GM12892 (cell line): ENCODE measurements at places on chromosomes 16 and 17.

GRCh38 chr16:57957673-57958392 is 13.1 kb downstream of the CNGB1 start:
- no peak for DNase-seq

GRCh38 chr17:77618173-77618572 is 340.3 kb upstream of the TNRC6C start:
- no peak for DNase-seq

DNA sequence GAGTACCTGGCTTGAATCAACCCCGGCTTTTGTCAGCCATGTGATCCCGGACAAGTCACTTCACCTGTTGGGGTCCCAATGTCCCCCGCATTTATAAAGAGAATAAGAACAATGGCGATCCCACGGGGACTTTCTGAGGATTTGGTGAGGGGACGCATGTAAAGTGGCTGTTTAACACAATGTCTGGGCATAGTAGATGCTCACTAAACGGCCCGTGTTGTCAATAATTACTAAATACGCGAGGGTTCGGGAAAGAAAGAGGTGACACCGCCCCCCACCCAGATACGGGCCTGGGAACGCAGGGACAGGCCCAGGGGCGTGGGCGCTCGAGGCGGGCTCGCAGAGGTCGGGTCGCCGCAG is 1.8 kb downstream of the SYNGR3 start:
- no peak for DNase-seq

- no peak for DNase-seq
Measured at GRCh38 chr16:80317116-80317515, 223.7 kb upstream of the DYNLRB2 start.

GRCh38 chr17:66652840-66653507 is 181.9 kb upstream of the CACNG5 start:
- no peak for DNase-seq

GRCh38 chr16:79204486-79204885 is 396.1 kb downstream of the MAF start:
- DNase-seq: no peak

GRCh38 chr17:12622726-12623125 is 43.0 kb upstream of the MYOCD start:
- no peak for DNase-seq

GRCh38 chr17:79911430-79912399 is 72.5 kb upstream of the CBX4 start:
- no peak for DNase-seq

- no peak for DNase-seq
Measured at GRCh38 chr17:4584917-4585637, 748 bp downstream of the SMTNL2 start.

DNA sequence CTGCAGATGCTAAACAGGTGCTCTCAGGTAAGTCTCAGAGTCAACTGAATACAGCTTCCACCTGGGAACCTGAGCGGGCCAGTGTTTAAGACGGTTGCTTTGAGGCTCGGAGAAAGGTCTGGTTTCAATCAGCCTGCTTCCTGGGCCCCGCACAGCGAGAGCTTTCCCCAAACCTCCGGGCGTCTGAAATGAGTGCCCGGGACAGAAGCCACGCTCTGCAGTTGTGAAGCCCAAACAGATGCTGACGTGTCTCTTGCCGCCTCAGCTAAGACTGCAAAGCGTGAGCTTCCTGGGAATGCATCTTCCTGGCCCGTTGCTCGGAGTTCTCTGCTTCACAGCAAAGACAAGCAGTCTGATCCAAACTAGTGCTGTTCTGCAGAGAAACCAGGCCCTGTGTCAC is 36.7 kb downstream of the PLXDC1 start:
- no peak for DNase-seq

DNA sequence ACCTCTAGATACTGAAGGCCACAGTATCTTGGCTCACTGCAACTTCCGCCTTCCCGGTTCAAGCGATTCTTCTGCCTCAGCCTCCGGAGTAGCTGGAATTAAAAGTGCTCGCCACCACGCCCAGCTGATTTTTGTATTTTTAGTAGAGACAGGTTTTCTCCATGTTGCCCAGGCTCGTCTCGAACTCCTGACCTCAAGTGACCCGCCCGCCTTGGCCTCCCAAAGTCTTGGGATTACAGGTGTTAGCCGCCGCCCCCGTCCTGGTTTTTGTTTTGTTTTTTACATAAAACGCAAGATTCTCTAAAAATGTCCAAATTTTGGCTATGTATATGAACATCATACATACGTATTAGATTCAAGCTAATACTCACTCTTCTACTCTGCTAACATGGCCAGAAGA is 2.0 kb upstream of the GGNBP2 start:
- no peak for DNase-seq

DNA sequence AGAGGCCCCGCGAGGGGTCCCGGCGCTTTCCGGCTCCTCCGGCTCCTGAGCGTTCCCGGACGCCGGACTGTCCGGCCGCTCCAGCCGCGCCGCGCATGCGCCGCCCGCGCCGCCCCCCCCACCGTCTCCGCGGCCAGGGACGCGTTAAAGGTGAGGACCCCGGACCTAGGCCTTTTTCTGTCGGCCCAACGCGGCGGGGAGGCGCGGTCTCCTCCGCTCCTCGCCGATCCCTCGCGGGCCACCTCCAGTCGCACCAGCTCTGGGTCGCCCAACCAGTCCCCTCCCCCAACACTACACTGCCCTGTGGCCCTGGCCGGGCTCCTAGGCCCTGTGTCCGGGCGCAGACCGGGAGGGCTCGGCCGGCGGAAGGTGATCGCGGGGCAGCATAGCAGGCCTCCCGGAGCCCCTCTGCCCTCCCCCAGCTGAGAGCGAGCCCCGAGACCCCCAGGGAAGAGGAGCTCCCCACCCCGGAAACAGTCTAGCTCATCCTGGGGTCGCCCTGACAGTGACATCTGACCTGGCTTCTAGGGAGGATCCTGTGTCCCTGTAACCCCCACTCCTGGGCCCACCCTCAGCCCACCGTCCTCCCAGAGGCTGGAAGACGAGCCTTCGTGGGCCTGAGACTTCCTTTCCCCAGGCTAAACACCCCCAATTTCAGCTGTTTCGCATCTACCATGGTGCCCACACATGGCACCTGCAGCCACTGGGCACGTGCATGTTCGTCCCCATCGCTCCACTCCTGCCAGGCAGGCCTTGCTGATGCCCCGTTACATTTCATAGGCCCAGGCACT is 14.7 kb upstream of the BCAR1 start:
- DNase-seq: peak; percentile 98

- DNase-seq: no peak
Measured at GRCh38 chr17:50045154-50045553, 10.8 kb upstream of the ITGA3 start.

DNA sequence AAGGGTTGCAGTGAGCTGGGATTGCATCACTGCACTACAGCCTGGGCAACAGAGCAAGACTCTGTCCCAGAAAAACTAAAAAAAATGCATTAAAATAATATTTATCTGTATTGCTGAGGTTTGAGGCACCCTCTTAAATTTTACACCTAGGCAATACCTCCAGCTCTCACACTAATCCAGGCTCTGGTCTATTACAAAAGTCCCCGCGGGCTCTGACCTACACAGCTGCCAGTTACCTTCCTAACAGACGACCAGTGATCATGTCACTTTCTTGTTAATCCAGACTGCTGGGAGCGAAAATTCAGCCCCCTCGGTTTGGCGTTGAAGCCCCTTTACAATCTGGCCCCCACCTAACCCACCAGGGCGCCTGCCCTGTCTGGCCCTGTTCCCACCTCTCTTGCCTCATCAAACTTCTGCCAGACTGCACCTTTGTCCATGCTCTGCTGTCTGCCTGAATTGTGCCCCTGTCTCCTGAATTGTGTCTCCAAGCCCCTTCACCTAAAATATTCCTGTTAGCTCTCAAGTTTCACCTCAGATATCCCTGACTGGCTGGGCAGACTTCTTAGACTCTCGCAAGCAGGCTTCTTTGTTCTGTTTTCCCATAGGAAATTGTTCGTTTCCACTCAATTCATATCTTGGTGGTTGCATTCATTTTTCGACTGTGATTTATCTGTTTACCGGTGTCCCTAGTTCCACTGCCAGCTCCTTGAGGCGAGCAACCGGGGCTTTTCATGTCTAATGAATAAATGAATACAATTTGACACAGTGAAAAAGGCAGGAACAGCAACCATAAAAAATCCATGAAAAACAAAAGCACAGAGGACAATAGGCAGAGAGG is 65.9 kb downstream of the PITPNC1 start:
- no peak for DNase-seq

GRCh38 chr16:65406933-65407332 is 285.1 kb upstream of the CDH11 start:
- DNase-seq: no peak

DNA sequence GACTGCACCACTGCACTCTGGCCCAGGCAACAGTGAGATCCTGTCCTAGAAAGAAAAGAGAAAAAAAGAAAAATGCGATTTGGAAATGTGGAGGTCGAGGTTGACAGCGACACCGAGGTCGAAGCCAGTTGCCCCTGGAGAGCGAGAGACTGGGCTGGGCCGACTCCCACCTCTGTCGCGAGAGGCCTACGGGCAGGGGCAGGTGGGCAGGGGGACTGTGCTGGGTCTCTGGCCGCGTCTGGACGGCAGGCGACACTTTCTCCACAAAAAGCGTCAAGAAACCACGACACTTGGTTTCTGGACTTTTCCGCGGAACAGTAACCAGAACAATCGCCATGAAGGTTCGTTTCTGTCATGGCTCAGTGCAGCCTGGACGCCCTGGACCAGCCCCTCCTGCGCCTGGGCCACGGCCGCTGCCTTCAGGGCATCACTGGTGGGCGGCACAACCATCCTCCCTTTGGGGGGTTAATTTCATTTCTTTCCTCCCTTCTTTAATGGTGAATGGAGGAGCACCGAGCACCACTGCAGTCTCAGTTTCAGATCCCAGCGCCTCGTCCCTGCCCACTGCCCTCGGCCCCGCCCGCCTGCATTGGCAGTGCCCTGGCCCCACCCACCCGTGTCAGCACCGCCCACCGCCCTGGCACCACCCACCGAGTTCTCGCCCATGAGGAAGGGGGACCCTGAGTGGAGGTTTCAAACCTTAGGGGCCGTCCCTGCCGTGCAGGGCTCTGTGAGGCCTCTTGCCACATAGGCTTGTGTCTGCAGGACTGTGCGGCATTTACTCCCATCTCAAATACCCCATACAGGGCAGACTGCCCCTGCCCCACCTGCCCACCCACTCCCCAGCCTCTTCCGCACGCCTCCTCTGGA is 18.5 kb upstream of the CDH15 start:
- no peak for DNase-seq

DNA sequence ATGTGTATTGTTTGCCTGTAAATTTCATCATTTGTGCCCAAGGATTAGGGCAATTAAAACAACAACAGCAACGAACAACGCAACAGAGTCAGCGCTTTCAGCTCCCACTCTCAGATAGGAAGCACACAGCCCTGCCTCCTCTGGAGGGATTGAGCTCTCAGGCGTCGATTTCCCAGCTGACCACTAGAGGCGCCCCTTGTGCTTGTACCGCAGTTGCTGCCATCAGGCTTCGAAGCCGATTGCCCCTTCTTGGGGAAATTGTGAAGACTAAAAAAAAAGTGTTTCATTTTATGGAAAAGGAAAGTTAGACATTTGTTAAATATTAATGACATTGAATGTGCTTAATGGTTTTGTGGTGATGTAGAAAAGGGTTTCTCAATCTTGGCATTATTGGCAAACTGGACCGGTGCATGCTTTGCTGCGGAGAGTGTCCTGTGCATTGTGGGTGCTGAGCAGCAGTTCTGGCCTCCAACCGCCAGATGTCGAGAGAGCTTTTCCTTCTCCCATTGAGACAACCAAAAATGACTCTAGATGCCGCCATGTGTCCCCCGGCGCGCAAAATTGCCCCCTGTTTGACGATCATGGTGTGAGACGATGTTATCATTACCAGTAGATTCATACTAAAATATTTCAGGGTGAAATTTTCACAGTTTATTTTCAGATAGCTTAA is 650.4 kb upstream of the RBFOX1 start:
- DNase-seq: peak; percentile 5

GRCh38 chr17:36578671-36579070 is 13.0 kb upstream of the DHRS11 start:
- DNase-seq: no peak

DNA sequence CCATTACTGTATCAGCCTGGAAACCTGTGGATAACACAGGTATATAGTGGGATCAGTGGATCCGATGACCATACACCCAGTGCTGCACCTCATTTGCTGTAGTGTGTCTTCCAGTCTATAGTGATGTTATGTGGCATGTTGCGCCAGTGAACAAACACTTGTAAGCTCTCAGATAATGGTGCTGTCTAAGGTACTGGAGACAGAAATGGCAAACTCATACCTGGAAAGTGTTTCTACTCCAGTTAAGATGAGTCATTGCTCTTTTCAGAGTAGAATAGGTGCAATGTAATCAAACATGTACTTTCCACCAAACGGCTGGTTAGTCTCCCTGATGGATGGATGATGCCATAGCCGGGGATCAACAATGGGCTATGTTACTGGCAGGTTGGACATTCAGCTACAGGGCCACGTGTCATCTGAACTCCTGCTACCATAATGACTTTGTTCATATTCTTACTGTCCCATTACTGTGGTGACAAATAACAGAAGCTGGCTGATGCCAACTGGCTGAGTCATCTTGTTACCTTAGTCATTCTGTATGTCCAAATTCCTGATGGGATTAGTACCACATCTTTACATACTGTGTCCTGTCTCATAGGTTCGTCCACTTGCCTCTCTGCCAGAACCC is 6.3 kb downstream of the CCL11 start:
- no peak for DNase-seq

GRCh38 chr16:12529582-12529981 is 274.1 kb downstream of the CPPED1 start:
- DNase-seq: no peak

GRCh38 chr16:56551796-56552738 is 12.8 kb upstream of the MT4 start:
- DNase-seq: no peak

DNA sequence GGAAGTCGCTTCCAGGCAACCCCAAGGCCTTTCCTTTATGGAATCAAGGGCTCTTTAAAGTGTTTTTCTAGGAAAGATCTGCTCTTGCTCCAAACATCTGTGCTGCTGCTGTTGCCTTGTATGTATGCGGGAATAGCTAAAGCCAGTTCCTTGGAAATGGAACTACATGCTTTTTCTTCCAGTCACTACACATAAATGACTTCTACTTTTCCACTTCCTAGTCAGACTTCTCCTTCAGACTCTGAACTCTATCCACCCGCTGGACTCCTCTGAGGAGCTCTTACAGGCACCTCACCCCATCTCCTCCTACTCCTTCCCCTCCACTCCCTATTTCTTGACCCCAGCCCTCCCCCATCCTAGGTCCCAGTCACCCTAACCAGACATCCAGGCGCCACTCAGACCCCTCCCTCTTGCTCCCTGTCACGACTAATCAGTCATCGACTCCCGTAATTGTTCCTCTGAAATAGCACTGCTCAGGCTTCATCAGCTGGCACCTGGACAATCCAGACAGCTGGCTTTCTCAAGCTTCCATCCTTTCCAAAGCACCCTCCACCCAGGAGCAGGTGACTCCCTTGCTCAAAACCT is 15.0 kb upstream of the PEMT start:
- DNase-seq: no peak

DNA sequence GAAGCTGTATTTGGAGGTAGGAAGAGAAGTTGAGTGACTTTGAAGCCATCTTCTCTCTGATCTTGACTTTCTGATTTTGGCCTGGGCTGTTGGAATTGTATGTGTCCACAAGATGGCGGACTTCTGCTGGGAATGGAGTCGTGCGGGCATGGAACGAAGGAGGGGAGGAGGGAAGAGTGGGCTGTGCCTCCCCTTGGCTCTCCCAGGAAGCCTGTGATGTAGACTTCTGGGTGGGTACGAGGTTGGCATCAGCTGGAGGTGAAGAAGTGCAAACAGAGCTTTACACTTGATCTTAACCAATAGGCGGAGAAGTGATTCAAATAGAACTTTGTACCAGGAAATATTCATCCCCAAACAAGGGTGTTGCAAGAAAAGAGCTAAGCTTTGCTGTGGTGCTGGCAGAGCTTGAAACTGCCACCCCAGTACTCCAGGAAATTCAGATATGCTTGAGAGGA is 7.4 kb upstream of the TMEM220 start:
- DNase-seq: no peak

GRCh38 chr17:44673893-44674292 is 15.7 kb downstream of the CCDC43 start:
- DNase-seq: no peak
